Skin of body (tissue), 3 donors: ENCODE measurements at places on chromosomes 5 and 9.

DNA sequence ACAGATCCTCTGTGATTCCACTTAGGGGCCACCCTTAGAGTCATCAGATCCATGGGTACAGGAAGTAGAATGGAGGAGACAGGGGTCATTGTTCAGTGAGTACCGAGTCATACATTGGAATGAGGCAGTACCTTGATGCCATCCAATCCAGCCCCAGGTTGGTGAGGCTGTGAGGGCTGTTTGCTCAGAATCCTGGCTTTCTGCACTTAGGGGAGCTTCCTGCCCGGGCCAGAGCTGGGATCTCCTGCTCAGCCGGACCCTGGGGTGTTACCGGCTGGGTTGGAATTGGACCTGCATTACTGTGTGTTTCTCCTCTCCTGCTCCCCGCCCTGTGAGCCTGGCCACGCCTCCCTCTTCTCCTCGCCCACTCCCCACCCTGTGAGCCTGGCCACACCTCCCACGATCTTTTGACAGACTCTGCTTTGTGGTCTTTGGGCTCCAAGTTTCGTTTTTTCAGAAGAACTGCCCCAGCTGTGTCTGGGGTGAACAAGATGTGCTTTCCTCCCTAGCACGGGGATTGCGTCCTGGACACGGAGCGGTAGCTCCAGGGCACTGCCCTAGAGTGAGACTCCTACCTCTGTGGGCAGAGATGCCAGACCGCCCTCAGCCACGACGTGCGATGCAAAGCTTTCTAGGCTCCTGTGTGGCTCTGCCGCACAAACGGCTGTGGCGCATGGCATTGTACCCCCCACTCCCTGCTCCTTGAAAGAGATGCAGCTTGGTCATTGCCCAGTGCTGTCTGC is 15.4 kb downstream of the TRAF2 start:
- no peak for DNase-seq

- DNase-seq: no peak
These were observed 52.1 kb upstream of the WWC1 start for GRCh38 chr5:168239325-168239724.

GRCh38 chr5:57532513-57533497 is 50.2 kb upstream of the ACTBL2 start:
- DNase-seq: no peak

GRCh38 chr9:124813041-124813440 is 36.1 kb downstream of the OLFML2A start:
- DNase-seq: no peak

DNA sequence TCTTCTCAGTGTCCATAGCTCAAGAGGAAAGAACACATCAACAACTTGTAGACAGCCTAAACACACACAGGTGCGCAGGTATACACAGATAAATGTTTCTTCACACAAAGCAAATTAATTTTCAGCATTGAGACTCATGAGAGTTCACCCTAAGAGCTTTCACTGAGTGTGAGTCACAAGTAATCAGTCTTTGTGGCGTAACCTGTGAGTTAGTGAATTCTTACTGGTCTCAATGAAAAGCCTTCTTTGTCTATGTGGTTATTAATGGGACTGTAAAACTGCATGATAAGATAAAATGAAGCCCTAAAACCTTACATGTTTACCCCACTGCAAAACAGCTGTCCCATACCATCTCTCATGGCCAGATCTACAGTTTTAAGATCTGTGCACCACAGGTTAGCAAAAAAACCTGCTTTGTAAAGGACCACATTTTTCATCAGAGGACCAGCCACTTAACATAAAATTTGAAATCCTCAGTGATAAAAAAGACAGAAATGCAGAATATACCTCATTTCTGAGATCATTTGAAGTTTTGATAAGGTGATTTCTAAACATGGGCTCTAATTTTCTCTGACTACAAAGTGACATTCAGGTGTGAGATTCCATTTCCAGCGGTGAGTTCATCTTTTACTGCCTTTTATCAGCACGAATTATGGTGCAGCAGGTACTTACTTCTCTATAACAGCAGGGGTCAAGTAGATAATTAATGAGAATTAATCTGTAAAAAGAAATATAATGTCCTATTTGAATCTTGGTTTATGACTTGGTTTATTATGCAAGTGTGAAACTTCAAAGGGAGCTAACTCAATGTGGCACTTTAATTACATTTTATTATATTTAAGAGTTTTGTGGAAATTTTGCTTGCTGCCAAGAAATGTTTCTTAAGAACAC is 335.7 kb upstream of the PIK3R1 start:
- no peak for DNase-seq

GRCh38 chr9:87603854-87604490 is 106.3 kb downstream of the DAPK1 start:
- no peak for DNase-seq

- DNase-seq: no peak
These were observed 25.3 kb upstream of the LTC4S start for GRCh38 chr5:179768326-179769085.

DNA sequence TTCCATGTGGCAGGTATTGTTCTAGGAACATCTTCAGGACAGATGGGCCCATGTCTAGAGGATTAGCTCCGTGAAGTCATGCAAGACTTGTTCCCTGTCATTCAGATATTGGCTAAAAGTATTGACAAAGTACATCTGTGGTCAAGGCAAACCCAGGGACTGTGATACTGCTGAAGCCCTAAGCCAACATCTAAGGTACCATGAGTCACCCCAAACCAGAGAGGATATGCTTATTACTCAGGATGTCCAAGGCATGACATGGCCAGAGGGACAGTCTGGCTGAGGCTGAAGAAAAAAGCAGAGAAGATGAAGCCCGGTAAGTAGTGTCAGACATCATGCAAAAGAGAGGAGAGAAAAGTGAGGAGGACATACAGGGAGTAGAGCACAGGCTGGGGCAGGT is 31.0 kb downstream of the HMHB1 start:
- no peak for DNase-seq
